Kidney (tissue), 22 donors: ENCODE measurements at places on chromosomes 2 and 18. TPM values are rescaled to one million over a fixed set of nuclear protein-coding genes. Genes with fewer than 3 reads are reported as not detected.

The SERPINB10 gene
- polyA plus RNA-seq: not detected

The FAM168B gene
- polyA plus RNA-seq: 34.1 TPM

The CYP27A1 gene
- polyA plus RNA-seq: 43.3 TPM

The DYNAP gene
- polyA plus RNA-seq: not detected

The COL3A1 gene
- 32.2 TPM for polyA plus RNA-seq

The KCNE4 gene
- polyA plus RNA-seq: 4.0 TPM

The CRYGD gene
- polyA plus RNA-seq: not detected

The ARHGAP28 gene
- 4.6 TPM for polyA plus RNA-seq

The SELENOI gene
- polyA plus RNA-seq: 5.3 TPM

The FAM237A gene
- polyA plus RNA-seq: not detected

The PROKR1 gene
- polyA plus RNA-seq: not detected

The CNDP1 gene
- polyA plus RNA-seq: 2.9 TPM

The KRTCAP3 gene
- 17.2 TPM for polyA plus RNA-seq

- peak; percentile 36 for DNase-seq
Measured at GRCh38 chr2:46770622-46771021, 145.0 kb downstream of the MCFD2 start.

- peak; percentile 77 for DNase-seq
Measured at GRCh38 chr2:96174251-96175144, 29.3 kb upstream of the DUSP2 start.

DNA sequence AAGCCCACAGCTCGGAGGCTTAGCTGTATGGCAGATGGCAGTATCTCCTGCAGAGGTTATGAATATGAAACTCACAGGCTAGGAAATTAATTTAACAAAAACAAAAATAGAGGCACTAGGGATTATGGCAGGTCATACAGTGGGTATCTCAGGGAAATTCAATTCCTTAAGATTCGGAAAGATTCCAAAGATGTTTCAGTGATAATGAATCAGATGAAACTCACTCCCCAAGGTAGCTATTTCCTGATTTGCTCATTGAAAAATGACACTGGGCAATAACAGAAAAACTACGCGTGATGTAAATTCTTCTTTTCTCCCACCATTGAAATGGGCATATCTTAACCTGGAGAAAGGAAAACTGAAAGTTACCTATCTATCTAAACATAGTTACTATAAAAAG is 414.1 kb downstream of the STK39 start:
- no peak for DNase-seq

- no peak for DNase-seq
Measured at GRCh38 chr2:156958374-156958773, 299.1 kb upstream of the GALNT5 start.

DNA sequence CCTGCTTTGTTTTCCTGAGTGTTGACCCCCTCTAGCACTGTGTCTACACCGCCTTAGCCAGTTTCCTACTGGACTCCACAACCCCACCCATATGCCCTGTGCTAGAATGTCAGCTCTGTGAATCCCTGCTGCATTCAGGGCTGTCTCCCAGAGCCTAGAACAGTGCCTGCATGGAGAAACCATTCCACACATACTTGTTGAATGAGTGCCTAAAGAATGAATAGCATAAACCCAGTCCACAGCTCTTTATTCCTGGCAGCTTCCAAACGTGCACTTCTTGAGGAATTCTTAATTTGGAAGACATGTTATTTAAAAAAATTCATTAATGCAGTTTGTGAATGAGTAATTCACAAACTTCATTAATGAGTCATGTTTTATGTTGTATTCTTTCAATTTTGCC is 6.5 kb upstream of the NAPG start:
- DNase-seq: no peak

- no peak for DNase-seq
Measured at GRCh38 chr18:52499016-52499415, 159.0 kb downstream of the DCC start.

- DNase-seq: no peak
Measured at GRCh38 chr2:146952696-146953095, 892.1 kb upstream of the ACVR2A start.

GRCh38 chr2:107062599-107063220 is 176.7 kb upstream of the ST6GAL2 start:
- DNase-seq: no peak

- DNase-seq: no peak
Measured at GRCh38 chr2:216477283-216478035, 21.2 kb upstream of the RPL37A start.

- no peak for DNase-seq
Measured at GRCh38 chr2:56754066-56754615, 570.4 kb downstream of the CCDC85A start.

DNA sequence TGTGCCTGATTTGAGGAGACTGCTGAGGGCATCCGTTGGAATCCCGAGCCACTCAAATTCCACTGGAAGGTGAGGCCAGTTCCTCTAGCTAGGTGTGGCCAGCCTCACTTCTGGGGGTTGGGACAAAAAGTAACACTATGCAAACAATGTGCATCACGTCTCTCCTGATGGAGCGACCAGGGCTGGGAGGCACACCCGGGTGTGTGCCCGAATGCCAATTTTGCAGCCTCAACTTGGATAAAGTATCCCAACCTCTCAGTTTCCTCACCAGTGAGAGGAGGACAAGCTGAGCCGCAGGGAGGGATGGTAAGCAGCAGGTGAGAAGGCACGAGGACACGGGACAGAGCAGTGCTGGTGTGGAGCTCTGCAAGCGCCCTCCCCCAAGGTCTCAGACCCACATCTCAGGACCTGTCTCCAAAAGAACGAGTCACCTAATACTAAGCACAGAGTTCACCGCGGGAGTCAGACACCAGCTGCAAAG is 218.3 kb downstream of the HAUS1 start:
- no peak for DNase-seq

- no peak for DNase-seq
Measured at GRCh38 chr2:63984606-63985359, 34.4 kb downstream of the VPS54 start.

GRCh38 chr2:157345647-157346389 is 20.2 kb upstream of the ERMN start:
- DNase-seq: no peak

DNA sequence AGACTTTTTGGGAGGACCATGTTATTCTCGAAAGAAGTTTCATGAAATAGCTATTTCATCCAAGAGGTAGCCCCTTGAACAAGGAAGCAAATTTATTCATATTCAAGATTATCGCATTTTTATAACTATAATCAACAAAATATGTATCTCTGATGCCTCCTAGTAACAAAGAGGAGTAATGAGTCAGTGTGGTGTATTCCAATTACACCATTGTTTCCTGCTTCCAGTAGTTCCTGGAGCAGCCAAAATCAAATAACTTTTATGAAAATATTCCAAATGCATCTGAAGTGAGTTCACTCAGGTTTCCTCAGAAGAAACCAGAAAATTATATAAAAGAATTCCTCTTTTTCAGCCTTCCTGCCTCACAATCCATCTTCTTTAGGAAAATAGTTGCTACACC is 43.0 kb downstream of the ANKRD36B start:
- DNase-seq: no peak

GRCh38 chr2:26118682-26119081 is 54.2 kb upstream of the GAREM2 start:
- DNase-seq: no peak

- DNase-seq: no peak
Measured at GRCh38 chr2:167581961-167582574, 665.3 kb downstream of the STK39 start.

DNA sequence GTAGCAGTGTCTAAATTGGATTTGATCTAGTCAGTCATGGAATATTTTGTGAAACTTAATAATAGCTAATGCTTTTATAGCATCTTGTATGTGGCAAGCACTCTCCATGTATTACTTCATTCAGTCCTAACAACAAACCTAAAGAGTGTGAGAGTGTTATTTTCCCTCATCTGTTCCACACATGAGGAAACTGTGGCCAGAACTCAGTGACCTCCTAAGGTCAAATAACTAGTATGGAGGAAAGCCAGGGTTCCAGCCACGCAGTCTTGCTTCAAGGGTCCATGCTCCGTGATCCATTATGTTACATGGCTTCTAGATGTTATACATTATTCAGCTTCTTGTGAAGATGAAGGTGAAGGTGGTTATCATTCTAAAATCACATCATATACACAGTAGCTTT is 45.5 kb downstream of the TWSG1 start:
- DNase-seq: no peak

DNA sequence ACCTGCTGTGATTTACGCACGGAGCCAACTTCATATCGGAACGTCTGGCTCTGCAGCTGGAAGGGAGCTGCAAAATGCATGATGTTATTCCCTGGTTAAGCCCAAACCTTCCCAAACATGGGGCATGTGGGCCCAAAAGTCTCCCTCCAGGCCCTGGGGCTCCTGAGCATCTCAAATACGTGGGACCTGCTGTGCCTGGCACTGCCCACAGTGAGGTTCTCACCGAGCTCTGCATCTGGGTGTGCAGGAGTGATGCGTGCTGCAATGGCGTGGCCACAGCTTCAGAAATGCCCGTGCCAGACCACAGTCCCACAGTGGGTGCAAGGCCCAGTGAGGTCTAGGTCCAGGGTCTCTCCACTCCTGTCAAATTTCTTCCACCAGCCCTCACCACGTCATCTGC is 503.3 kb downstream of the EIPR1 start:
- DNase-seq: no peak

- no peak for DNase-seq
Measured at GRCh38 chr2:48098539-48098938, 192.2 kb upstream of the FBXO11 start.

DNA sequence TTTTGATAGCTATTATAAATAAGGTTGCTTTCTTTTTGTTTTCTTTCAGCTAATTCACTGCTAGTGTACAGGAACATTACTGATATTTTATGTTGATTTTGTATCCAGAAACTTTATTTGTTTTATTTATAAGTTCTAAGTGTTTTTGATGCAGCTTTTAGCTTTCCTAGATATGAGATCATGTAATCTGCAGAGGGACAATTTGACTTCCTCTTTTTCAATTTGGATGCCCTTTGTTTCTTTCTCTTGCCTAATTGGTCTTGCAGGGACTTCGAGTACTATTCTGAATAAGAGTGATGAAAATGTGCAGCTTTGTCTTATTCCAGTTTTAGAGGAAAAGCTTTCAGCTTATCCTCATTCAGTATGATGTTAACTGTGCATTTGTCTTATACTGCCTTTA is 643.4 kb upstream of the CDH2 start:
- no peak for DNase-seq

- DNase-seq: no peak
Measured at GRCh38 chr2:65655000-65655399, 222.6 kb upstream of the SPRED2 start.

DNA sequence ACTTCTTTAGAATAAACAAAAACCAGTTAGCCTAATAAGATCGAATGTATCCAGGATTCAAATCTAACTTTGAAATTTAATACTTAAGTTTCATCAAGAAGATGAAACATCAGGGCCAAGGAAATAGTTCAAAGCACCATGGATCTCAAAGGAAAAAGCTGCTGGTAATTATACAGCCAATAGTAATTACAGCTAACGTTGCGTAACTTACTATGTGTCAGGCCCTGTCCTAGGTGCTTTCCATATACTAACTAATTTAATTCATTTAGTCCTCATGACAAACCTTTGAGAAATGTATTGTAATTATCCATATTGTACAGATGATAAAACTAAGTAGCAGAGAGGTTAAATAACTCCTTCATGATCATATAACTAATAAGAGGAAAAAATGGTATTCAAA is 598.6 kb downstream of the NYAP2 start:
- DNase-seq: no peak

- DNase-seq: no peak
Measured at GRCh38 chr2:38591152-38591551, 11.6 kb downstream of the HNRNPLL start.

DNA sequence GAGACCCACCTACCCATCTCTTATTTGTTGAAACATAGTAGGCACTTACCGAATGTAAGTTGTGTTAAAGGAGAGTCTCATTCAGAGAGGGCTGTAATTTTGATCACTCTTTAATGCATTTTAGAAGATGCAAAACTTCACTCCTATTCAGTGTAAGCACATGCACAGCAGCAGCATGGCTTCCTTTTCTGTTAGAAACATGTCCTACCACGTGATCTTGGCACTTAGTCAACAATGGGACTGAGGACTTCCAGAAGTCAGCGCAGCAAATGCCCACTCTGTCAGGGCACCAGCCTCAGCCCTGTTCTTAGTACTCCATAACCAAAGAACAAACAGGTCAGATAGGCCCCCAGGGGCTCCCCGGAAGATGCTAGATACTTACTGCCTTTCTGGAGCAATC is 456.5 kb downstream of the METTL4 start:
- DNase-seq: no peak

DNA sequence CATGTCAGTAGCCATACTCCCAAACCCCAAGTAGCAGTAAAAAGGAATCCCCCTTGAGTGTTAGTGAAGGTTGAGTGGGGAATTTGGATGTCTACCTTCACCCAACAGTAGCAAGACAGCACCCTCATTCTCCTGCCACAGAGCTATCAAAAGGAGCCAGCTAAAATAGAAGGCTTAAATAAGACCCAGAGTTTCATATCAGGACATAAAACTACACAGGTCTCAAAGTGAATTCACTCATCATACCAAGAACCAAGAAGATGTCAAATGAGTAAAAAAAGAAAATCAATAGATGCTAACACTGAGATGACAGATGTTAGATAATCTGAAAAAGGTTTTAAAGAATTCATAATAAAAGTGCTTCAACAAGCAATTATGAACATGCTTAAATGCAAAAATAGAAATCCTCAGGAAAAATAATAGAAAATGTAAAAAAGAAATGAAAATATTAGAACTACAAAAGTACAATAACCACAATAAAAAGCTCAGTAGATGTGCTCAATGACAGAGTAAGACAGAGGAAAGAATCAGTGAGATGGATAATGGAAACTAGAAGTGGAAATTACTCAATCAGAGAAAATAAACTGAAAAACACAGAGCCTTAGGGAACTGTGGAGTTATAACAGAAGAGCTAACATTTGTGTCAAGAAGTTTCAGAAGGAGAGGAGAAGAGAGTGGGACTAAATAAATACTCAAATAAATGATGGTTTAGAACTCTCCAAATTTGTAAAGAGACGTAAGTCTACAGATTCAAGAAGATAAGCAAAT is 90.5 kb downstream of the EDAR start:
- no peak for DNase-seq
